Left hindlimb (tissue), 1 donor: ENCODE measurements at places on chromosomes 1 and 21.

DNA sequence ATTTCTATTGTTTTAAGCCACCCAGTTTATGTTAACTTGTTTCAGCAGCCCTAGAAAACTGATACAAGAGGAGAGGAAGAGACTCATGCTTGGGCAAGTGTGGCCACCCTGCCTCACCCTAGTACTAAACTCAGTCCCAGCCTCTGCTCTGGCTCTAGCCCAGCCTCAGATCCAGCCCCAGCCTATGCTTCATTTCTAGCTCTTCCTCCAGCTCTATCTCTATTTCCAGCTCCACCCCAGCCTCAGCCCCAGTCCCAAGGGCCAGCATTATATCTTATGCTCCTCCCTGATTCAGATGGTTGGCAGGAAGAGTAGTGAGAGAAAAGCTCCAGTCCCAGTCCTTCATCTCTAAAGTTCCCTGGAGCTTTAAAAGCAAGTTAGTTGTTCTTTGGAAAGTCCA, 535.5 kb downstream of the PTPRC start:
- DNase-seq, result no peak

DNA sequence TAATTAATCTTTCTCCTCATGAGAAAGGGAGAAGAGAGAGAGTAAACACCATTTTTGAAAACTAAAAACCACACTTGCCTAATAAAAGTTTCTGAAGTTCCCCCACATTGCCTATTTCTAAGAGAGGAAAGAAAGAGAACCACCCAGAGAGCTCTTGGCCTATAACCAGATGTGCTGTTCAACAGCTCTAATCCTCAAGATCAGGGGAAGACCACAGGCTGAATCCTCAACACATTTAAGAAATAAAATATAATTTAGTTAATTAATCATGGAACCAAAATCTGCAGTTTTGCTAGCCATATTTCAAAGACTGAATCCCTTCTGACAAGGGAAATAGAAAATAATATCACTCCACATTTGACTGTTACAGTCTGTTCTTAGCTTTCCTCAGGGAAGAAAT, 11.9 kb downstream of the PRRX1 start:
- no peak for DNase-seq

DNA sequence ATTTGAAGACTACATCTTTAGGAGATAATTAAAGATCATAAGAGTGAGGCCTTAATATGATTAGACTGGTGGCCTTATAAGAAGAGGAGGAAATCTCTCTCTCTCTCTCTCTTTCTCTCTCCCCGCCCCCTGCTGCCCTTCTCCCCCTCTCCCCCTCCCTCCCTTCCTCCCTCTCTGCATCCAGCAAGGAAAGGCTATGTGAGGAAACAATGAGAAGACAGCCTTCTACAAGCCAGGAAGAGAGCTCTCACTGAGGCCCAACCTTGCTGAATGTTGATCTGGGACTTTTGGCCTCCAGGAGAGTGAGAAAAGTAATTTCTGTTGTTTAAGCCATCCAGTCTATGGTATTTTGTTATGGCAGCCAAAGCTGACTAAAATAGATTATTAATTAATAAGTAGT, 21.6 kb downstream of the FOXD3 start:
- no peak for DNase-seq

GRCh38 chr1:32693455-32694174, 9.0 kb downstream of the SYNC start:
- DNase-seq, result no peak

DNA sequence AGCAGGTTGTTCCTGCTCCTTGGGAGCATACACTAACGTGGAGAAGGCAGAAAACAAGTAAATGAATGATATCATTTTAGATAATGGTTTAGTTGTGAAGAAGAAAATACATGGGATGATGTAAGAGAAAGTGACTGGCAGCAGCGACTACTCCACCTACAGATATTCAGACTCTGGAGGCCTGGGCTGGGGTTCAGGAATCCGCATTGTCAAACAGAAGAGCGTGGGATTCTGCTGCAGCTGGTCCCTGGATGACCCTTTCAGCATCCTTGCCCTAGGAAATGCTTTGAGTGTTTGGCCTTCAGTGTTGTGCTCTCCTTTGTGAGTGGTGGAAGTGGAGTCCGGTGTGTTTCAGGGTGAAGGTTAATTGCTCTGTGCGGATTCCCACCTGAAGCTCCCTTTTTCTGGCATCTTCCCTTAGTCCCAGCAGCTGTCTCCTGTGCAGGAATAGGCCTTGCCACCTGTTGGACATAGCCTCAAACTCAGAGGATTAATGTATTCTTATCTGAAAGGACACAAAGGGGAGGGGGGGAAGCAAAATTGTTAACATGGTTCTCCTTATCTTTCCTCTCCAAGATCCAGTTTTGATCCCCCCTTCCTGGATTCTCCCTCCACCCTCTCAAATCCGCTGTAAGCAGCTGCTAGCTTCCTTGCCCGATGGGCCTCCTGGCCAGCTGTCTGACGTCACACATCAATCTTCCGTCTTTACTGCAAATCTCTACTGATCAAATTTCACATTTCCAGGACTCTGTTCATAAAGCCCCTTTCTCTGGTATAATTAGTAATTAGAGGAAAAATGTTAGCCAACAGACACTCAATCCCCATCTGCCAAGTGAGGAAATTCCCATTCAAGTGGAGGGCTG, 68.3 kb upstream of the SPAG17 start:
- no peak for DNase-seq

GRCh38 chr1:30837653-30838052, 70.9 kb downstream of the SDC3 start:
- DNase-seq, result no peak

DNA sequence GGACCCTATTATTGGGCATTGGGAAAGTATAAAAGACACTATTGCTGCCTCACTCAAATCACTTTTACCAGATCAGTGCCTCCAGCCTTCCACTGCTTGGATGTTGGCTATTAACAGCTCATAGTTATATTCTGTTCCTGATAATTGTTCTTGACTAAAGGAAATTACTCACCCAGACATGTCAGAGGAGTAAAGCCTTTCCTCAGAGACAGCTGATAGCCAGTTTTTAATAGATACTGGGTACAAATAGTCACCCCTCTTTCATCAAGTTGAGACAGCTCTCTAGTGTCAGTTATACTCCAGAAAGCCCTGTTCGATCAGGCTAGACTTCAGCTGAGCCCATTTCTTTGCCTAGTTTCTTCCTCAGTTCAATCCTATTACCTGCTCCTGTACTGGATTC, 876.1 kb upstream of the B3GALT2 start:
- no peak for DNase-seq

DNA sequence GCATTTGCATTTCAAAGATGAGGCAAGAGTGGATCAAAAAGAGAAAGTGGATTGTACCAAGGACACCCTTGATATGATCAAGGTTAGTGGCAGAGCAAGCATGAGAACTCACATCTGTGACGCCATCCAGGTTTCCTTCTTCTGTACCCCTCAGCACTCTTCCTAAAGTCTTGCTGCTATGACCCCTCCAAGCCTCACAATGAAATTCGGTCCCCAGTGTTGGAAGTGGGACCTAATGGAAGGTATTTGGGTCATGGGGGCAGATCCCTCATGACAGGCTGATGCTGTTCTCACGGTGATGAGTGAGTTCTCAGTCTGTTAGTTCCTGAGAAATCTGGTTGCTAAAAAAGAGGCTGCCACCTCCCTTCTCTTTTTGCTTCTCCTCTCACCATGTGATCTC, 86.4 kb downstream of the PGM1 start:
- DNase-seq, result no peak

DNA sequence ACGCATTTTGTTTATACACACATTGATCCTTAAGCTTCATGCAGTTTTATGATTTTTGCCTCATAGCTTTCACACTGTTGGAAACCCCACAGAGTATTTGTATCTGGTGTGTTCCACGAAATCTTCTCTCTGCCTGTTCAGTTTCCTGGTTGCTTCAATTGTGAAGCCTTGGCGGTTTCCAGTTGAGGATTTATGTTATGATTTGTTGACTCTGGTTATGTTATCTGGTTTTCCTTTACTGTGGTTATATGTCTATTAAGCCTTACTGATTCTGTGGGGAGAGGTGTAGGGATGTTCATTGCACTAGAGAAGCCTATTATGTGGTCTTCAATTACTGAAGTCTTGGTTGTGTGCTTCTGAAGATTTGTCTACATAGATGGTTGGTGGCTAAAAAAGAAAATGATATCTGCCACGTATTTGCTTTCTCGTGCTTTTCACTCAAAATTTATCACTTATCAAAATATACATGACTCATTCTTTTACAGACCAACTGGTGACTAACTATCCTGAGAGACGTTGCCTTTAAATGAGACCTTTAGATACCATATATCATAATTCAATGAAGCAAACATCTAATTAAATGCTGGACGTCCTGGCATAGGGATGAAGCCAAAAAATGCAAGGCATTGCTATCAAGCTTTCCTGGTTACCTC, 488.0 kb upstream of the B3GALT2 start:
- no peak for DNase-seq
